ENCODE measurements at places on chromosomes 11 and 22. TPM values are rescaled to one million over a fixed set of nuclear protein-coding genes. Genes with fewer than 3 reads are reported as not detected.

GAB4 gene
- total RNA-seq, result not detected

TEX12 gene
- total RNA-seq, result 0.86 TPM

LRP4 gene
- 215 TPM for total RNA-seq

CASP1 gene
- total RNA-seq, result 6.1 TPM

TMEM191B gene
- total RNA-seq, result 16.5 TPM

SYT9 gene
- total RNA-seq, result 13.4 TPM

DNA sequence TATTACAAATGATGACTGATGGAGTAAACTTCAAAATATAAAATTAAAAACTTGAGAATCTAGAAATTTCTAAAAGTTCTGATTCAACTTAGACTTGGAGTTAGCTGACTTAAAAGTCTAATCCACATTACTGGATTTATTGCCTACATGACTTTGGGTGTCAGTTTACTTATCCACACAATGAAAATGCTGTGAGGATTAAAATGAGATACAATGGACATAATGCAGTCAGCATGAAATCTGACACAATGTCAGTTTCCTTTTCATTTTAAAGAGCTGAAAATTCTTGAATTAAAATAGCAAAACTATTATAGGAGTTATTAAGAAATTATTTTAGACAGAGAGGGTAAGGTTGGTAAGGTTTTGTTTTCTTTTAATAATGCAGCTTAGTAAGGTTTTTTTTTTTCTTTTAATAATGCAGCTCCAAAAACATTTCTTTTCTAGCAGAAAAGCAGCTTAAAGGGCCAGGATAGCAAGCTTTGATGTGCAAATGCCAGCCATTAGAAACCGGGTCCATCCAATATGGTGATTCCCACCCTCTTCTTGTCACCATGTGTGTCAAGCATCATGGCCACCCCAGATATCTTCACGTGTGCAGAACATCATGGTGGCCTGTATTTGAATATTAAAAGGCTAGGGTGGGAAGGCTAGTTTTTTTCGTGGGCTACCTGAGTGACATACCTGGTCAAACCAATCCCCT is 18.9 kb downstream of the APIP start:
- DNase-seq, result no peak

GRCh38 chr22:45587638-45588505 is 83.8 kb upstream of the ATXN10 start:
- no peak for DNase-seq

DNA sequence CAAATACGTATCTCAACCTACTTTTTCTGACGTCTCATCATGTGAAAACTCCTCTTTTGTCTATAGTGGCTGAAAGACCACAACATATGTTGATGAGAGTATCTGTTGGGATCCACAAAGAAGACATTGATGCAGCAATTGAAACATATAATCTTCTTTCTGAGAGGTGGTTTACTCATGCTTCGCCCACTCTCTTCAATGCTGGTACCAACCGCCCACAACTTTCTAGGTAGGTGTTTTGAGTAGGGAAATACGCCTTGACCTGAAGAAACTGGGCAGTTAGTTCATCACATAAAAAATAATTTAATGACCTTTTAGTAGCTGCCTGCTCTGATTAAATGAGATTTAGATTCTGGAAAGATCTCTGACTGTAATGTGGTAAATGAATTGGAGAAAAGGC is 17.2 kb downstream of the RRM1 start:
- no peak for DNase-seq

DNA sequence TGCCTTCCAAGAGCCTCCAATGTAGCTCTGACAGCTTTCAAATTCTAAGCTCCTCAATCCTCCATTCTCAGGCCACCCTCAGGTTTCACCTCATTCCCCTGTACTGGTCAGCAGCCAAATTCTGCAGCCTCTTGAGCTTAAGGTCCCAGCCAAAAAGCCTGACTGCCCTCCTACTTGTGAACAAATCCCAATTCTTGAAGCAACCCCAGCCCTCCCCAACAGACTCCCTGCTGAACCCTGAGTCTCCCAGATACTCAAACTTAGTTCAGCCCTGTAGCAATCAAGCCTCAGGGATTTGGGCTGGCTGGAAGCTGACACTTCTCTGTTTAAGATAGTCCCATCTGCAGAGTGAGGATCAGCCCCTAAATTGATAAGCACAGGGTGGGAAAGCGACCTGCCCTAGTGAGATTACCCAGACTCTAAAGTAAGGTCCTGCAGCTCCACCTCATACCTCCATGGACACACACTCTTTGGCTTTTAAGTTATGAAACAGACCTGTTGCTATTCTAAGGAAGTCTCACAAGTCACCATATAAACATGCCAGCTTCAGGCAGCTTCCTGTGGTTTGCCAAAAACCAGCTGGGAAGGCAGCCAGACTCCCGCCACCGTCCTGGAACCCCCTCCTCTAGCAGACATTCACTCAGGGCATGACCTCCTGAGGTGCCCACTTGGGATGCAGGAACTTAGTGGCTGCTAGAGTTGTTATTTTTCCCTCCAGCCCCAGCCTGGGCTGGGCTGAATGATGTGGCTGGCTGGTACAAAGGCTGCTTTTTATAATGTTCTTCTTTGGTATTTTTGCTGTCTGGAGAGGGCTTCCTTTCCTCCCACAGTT is 82.5 kb upstream of the PICALM start:
- peak; percentile 59 for DNase-seq

DNA sequence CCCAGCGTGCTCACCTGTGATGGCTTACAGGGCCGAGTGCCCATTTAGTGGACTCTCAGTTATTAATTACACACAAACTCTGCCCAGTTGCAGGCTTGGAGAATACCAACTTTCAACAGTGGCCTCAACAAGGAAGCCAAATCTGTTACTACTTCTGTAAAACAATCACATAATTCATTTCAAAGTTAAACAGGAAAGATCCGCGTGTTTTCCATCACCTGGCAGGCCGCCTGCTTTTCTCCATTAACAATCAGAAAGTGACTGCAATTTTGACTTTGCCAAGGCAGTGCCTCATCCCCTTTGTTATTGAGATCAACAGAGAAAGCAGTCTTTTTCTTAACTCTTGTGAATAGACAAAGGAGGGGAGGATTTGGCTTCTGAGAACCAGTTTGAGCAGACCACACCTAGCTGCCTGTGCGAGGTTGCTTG is 77.7 kb downstream of the BARX2 start:
- no peak for DNase-seq

GRCh38 chr11:76265771-76266241 is 59.5 kb upstream of the WNT11 start:
- no peak for DNase-seq

GRCh38 chr11:126969865-126970479 is 30.6 kb downstream of the KIRREL3 start:
- DNase-seq, result no peak

GRCh38 chr22:26382782-26383181 is 46.3 kb upstream of the ASPHD2 start:
- no peak for DNase-seq

DNA sequence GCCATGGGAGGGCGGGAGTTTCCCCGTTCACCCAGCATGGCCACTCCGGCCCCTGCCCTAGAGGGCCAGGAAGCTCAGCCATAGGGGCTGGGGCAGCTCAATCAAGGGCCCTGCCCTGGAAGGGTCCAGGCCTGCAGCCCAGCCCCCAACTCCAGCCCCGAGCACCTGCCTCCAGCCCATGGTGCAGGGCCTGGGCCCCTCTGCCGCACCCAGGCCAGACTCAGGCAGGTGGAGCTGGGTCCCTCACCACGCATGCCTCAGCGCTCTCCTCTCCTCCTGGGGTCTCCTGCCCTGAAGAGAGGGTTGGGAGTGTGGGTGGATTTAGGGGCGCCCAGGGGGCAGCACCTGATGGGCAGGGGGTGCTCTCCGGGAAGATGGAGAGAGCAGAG is 13.1 kb downstream of the MLC1 start:
- no peak for DNase-seq

DNA sequence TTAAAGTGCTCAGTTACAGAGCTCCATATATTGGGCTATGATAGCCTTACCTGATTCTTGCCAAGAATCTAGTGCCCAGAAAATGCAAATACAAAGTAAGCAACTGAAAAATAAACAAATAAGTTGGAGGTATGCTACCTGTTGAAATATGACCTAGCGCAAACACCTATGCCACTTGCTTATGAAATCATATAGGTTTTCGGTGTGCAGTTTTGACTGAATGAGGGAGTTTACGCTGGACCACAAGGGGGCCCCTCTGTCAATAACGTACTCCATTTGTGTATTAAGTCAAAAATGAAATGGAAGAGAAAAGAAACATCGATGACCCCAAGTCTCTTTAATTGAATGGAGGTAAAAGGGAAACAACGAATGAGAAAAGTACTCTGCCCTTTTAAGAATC is 84.9 kb upstream of the TRIM77 start:
- DNase-seq, result no peak

GRCh38 chr11:59666969-59667368 is 1.9 kb downstream of the PATL1 start:
- no peak for DNase-seq

DNA sequence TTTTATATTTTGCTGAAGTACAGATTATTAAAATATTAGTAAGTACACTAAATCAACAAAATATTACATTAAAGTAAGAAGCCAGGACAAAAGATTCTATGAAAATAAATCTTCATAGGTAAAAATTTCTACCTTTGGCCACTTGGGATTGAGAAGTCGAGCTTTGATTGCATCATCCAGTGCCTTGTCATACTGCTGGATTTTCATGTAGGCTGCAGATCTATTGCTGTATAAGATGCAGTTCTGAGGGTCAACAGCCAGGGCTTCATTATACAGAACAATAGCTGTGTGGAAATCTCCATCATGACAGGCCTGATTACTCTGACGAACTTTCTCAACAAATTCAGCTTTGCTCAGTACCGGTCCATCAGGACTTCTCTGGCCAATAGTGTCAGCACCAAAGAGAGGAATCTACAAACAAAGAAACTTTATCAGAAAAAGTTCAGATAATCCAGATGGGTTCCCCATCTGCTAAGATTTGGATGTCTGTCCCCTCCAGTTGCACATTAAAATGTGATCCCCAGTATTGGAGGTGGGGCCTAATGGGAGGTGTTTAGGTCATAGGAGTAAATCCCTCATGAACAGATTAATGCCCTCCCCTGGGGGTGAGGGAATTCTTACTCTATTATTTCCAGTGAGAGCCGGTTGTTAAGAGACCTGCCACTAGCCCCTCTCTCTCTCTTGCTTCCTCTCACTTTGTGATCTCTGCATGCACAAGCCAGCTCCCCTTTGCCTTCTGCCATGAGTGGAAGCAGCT is 50.0 kb downstream of the TTC28 start:
- no peak for DNase-seq
